Foreskin fibroblast (primary cell): ENCODE measurements at places on chromosomes 1 and 21.

DNA sequence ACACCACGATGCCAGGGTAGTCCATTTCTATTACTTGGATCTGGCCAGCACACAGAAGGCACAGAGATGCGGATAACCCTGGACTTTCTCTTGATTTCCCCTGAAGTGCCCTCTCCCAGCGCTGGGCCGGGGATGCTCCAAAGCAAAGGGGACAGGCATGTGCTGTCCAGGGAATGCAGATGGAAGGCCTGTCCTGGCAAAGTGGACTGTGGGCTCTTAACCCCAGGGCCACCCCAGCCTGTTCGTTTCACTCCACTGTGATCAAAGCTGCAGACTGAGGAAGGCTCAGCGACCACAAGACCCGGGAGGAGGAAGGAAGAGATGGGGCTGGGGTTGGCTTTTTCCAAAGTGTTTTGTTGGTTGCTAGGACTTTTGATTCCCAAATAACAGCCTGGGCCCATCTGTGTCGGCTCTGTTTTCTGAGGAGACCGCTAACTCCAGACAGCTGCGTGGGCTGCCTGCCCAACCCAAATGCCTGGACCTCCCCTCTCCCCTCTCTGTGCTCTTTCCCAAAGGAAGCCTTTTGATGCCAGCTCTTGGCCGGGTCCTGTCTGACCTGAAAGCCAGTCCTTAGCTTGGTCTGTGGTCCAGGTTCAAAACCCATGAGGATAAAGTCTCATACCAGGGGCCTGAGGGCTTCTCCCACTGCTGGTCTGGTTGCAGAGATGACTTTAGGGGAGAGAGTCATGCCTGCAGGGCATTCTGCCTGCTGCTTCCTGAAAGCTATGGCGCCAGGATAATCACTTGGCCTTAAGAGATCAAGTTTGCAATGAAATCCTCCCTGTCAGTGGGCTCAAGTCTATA, 119.6 kb upstream of the CD34 start:
- peak; percentile 62 for DNase-seq

DNA sequence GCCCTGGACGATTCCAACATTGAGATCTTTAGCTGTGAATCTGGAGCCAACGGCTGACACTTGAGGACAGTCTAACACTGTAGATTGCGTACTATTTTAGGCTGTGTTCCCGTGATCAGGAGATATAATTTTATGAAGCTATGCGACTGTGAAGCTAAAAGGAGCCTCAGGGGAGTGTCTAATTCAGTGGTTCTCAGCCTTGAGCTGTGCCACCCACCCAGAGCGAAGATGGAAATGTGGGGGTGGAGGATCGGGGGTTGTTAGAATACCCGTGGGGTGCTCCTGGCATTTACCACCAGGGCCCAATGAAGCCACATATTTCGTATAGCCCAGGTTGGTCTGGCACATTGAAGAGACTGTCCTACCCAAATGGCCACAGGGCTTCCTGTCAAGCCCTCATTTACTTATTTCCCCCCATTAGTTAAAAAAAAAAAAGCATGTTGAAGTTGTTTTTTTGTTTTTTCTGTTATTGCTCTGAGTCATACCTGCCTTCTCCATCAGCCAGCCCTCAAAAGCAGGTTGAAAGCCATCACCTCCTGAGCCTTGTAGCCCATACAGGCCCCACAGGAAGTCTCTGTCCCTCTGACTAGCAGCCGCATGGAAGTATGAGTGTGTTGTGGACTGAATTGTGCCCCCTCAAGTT, 141.7 kb downstream of the GALNT2 start:
- DNase-seq = no peak

DNA sequence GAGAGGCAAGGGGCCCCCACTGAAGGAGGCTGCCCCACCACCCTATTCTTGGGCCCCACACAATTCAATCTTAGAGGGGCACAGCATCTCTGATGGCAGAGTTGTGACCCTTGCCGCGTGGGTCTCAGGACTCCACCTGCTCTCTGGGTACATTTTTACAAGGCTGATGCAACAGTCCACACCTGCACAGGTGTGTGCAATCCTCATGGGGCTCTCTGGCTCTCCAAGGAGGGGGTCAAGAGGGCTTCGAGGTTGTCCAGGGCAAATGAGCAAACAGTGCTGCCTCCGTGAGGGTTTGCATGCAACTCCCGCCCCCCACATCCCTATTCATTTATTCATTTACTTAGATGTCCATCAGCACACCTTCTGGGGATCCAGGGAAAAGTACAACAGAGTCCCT, 81.6 kb upstream of the IFFO2 start:
- DNase-seq = no peak

DNA sequence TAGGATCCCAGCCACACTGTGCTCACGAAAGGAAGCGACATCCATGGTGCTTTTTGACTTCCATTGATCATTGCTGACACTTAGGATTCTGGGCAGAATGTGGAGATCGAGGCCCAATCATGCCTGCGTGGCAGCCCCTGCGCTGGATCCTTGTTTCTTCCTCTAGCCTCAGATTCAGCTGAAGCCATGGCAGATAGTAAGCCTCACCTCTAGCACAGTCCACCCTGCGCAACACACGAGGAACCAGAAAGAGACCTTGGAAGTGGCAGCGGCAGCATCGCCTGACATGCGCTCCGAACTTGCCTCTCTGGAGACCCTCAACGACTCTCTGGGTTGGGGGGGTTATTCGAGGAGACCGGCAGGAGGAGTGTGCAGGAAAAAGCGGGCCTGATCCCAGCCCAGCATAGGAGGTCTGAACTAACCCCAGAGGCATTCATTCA, 10.6 kb downstream of the HLX start:
- DNase-seq = no peak

DNA sequence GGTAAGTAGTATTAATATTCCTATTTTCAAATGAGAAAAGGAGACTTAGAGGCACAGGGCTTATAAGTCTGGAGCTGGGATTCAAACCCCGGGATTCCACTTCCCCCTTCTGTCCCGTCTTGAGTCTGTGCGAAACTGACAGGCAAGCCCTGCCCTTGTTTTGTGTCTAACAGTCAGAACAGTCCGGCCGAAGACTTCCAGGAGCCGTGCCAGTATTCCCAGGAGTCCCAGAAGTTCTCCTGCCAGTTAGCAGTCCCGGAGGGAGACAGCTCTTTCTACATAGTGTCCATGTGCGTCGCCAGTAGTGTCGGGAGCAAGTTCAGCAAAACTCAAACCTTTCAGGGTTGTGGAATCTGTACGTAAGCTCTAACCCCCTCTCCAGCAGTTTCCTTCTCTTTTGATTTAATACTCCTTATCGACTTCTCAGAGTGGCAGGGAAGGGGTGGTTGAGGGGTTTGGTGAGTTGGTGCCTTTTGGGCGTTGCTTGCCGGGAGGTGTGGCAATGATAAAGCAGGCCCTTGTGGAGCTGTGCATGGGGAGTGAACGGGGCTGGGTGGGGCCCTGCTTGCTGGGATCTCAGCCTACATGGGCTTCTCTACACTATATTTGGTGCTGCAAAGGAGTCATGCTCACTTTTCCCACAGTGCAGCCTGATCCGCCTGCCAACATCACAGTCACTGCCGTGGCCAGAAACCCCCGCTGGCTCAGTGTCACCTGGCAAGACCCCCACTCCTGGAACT, 29.4 kb downstream of the IL6R start:
- peak; percentile 30 for DNase-seq
